ENCODE measurements at places on chromosomes 16 and 17.

DNA sequence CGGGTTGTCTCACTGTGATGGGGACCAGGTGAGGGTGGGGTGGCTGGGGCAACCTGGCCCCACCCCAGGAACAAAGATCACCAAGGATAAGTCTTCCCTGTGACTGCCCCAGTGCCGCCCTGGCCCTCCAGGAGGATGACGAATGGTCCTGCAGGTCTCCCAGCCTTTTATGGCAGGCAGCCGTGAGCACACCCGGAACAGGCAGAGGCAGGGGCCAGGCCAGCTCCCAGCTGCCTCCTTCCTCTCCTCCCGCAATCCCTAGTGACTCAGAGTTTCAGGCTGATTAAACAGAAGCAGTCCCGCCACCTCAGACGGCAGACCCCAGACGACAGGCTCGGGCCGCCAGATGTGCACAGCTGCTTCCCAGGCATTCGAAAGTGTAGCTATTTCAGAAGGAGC, 13.3 kb downstream of the JUP start:
- no peak for DNase-seq

- DNase-seq: no peak
Observed at GRCh38 chr16:10202649-10203048, 20.4 kb upstream of the GRIN2A start.

GRCh38 chr17:82551779-82552457, 32.4 kb downstream of the FOXK2 start:
- peak; percentile 69 for DNase-seq

DNA sequence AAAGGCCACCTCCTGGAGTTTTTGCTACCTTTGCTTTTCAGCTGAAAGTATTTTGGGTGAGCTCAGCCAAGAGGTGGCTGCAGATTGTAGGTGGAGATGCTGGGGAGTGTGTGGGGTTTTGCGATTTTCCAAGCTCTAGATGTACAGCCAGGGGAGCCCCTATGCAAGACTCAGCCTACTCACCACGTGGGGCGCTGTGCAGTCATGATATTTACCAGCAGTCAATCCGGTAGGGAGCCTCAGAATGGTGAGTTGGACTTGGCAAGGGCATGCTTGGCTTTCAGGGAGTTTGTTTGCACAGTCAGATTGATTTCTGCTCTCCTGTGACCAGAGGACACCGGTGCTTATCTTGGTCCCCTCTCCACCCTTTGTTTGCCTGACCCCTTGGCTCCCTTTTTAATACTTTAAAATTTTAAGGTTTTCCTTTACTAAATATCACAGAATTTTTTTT, 175.3 kb downstream of the UTP18 start:
- peak; percentile 51 for DNase-seq

- no peak for DNase-seq
Observed at GRCh38 chr17:40315678-40316570, 6.9 kb downstream of the RARA start.

GRCh38 chr17:50063561-50064252, 7.8 kb downstream of the ITGA3 start:
- DNase-seq: no peak

DNA sequence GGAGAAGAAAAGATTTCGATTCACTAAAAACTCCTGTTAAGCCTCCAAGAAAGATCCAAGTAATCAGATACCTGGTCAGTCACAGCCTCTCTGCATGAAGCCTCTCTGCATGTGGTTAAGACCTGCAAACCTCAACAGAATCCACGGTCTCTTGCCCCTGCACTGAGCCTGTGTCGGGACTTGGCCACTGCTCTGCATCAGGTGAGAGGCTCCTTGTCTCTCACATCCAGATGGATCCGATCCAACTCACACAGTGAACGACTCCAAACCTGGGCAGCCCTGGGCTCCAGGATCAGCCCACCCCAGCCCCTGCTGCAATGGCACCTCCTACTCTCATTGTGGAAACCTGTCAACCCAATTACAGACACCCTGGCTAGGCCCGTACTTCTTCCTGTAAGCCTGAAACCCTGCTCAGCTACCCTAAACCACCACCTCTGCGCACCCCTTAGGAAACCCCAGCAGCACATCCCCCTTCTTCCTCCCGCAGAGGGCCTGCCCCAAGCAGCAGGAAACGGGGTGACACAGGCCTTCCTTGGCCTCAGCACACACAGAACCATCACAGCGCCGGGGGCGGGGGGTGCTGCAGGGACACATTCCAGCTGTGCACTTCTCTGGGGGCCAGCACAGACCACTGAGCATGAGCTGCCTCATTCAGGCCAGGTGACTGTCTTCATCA, 129.5 kb downstream of the ANKRD11 start:
- DNase-seq: peak; percentile 58

GRCh38 chr17:77266891-77267341, 126.1 kb downstream of the SEC14L1 start:
- DNase-seq: no peak

- DNase-seq: no peak
Observed at GRCh38 chr16:87601401-87601981, 817 bp upstream of the JPH3 start.

- DNase-seq: no peak
Observed at GRCh38 chr17:72890711-72891110, 201.8 kb downstream of the SLC39A11 start.

- no peak for DNase-seq
Observed at GRCh38 chr16:55730115-55730514, 74.3 kb downstream of the SLC6A2 start.

DNA sequence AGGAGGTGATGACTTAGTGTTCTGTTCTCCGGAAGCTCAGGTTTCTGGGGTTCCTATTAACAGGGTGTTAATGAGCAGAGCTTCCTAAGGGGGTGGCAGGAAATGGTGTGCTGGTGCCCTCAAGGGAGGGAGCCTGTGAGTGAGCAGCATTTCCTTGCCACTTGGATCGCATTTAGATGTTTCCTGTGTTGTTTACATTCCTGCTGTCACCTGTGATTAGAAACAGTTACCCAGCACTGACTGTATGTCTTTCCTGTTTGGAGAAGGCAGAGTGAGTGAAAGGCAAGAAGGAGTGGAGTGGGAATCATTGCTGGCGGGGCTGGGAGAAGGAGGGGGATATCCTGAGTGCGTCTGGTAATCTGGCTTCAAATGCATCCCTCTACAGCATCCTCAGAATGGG, 214.6 kb downstream of the CCDC182 start:
- no peak for DNase-seq

DNA sequence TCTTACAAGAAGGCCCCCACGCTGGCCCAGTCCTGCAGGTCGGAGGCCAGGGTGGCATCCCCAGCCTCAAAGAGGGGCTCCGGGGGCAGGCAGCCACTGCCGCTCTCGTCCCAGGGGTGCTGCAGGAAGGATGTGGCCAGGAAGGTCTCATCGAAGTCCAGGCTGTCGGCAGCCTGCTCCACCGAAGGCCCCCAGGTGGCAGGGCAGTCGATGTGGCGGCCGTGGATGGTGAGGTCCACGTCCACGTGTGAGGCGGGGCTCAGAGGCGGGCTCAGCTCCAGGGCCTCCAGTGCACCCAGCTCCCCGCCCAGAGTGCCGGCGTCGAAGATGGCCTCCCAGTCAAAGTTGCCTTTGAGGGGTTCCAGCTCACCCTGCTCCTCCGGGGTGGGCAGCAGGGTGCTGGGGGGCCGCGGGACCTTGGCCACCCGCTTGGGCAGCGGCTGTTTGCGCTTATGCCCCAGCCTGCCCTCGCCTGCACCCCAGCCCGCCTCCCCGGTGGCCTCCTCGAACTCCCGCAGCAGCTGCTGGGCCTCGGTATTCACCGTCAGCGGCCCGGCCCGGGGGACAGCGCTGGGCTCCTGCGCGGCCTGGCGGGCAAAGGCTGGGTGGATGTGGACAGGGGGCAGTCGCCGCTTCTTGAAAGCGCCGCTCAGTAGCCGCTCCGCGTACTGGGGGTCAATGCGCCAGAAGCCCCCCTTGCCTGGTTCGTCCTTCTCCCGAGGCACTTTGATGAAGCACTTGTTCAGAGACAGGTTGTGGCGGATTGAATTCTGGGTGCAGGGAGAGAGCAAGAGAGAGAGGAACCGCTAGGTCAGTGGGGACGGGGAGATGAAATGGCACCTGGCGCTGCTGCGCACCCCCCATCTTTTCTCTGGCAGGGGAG, 3.5 kb downstream of the FOXJ1 start:
- DNase-seq: no peak

DNA sequence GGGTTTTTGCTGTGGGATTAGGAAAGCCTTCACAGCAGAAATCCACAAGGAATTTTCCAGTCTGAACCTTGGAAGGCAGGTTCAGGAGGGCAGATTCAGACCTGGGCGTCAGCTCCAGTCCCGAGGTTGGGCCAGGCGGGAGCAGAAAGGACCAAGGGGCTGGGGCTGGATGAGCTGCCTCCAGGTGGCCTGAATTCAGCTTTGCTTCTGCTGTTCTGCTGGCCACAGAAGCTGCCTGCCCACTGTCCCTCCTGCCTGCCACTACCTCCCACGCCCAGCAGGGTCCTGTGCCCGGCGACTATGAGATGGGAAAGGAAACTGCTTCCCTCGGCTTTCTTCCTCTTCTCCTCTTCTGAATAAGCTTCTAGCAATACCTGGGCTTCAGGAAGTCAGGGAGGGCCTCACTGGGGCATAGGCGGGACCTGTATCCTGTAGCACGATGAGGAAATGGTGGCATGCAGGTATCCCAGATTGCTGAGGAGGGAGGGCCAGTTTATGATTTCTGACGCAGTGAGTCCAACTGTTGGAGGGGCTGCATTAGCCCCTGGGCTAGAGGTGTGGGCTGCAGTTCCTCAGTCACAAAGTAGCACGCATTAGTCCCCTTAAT, 18.4 kb downstream of the TBX4 start:
- DNase-seq: no peak

DNA sequence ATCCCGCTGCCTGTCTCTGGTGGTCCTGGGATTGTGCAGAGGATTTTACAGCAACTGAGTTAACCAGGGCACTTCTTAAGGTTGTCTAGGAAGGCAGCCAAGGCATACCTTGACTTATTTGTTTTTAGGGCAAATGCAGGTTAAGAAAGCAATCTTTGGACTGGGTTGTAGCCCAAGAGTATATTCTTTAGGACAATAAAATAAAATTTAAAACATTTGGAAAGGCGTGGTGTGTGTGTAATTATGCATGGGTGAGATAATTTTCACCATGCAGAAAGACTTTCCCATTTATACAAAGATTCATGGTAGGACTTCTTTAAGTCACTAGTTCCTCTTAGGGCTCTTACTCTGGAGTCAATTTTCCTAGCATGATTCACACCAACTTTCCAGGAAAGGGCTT, 93.1 kb downstream of the SPACA3 start:
- no peak for DNase-seq

- no peak for DNase-seq
Observed at GRCh38 chr16:9380221-9380620, 288.8 kb downstream of the HAPSTR1 start.

DNA sequence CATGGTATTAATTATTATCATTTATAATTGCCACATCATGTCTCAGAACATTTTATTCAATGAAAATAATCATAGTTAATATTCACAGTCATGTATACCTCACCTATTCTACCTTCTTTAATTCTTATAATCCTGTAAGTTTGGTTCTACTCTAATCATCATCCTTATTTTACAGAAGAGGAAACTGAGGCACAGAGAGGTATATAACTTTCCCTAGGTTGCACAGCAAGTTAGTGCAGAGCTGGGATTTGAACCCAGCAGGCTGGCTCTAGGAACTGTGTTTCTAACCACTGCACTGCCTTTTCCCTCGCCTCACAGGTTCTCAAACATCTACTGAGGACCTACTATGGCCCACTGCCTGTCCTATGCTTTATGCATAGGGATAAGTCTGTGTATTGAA, 32.7 kb downstream of the WSB1 start:
- no peak for DNase-seq

- DNase-seq: peak; percentile 16
Observed at GRCh38 chr16:89009343-89010209, 32.6 kb upstream of the CBFA2T3 start.

DNA sequence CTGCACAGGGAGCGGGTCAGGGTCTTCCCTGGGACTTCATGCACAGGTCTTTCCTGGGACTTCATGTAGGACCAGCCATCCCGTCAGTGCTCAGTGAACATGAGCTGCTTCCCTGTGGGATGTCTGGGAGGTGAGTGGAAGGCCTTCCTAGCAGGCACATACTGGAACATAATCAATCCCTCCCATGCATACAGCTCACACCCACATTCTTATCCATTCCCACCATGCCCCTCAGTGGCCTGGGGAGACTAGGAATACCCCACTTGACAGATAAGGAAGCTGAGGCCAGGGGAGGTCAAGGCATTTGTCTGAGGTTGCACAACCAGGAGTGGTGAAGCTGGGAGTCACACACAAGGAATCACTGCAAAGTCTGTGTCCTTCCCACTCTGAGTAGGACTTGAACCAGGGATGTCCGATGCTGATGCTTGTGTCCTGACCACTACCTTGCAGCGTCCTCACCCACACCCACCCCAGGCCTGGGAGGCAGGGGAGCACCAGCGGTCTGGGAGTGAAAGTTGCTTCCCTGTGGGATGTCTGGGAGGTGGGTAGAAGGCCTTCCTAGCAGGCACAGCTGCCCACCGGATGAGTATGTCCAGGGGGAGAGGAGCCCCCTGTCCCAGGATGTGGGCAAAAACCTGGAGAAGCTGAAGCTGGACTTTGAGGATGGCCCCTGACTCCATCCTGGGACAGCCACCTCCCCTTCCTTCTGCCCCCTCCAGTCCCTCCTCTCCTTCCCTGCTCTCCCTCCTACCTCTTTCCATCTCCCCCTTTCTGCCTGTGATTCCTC, 1.0 kb upstream of the NLRC5 start:
- DNase-seq: no peak

- no peak for DNase-seq
Observed at GRCh38 chr16:23711785-23712184, 1.2 kb downstream of the ERN2 start.

- no peak for DNase-seq
Observed at GRCh38 chr17:64658931-64659330, 3.2 kb downstream of the SMURF2 start.

- no peak for DNase-seq
Observed at GRCh38 chr16:22886927-22887326, 73.0 kb downstream of the HS3ST2 start.

DNA sequence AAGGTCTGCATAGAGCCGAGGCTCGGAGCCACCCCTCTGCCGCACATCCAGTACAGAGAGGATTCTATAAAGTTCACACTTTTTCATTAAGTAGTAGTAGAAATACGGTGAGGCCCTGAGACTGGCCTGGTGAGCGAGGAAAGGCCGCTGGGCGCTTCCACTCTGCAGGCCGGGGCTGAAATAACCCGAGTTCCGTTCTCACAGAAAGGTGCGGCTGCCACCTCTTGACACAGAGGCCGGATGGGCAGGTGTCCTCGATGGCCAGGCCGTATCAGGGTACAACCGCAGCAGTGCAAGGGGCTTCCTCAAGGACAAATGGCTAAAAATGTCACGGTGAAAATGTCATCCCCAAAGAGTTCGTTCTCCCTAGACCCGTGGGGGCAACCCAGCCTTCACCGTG, 770 bp upstream of the PCYT2 start:
- DNase-seq: no peak

DNA sequence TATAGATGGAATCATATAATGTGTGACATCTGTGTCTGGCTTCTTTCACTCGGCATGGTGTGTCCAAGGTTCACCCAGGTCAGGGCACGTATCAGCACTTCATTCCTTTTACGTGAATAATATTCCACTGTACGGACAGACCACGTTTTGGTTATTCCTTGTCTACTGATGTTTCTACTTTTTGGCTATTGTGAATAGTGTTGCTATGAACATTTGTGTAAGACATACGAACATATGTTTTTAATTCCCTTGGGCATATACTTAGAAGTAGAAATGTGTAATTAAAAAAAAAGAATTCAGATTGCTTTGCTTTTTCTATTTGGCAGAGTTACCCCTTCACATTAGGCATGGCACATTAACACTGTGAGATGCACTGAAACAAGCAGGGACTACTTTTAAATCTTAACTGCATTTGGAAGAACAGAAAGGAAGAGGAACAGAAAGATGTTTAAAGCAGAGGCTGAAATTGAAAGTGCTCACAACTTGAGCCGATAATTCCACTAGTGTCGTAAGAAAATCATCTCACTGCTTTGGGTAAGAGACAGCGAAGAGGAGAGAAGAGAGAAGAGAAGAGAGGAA, 105.3 kb downstream of the VPS53 start:
- no peak for DNase-seq

Measured in activated CD4-positive, alpha-beta T cell treated with anti-CD3 and anti-CD28 coated beads, Interleukin-2, amount 50 U/mL, for 4 hours (primary cell).